ENCODE measurements at places on chromosomes 12 and 14. TPM values are rescaled to one million over a fixed set of nuclear protein-coding genes. Genes with fewer than 3 reads are reported as not detected.

DNA sequence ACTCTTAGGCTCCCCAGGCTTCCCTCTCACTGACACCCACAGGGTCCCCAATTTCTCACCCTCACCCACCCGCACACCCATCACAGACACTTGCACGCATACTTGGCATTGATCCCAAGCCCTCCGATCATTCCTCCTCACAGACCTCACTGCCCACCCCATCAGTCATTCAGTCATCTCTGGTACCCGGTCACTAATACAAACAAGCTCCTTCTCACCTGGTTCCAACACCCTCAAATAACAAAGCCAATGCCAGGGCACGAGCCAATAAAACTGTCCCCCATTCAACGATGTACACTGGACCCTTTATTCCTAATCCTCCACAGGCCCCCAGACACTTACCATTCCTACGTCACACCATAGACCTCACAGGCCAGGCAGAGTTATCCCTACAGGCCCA lies 2.3 kb downstream of the ZNF605 start:
- DNase-seq: no peak

Gene HAL
- total RNA-seq: 0.17 TPM

- DNase-seq: peak; percentile 90
Observed at GRCh38 chr12:64452559-64453329, 824 bp downstream of the TBK1 start.

GRCh38 chr12:2284321-2284813 lies 231.6 kb downstream of the CACNA1C start:
- peak; percentile 94 for DNase-seq

All from fibroblast of lung (primary cell).